Right cardiac atrium (tissue), 5 donors: ENCODE measurements at places on chromosomes 1 and 21. TPM values are rescaled to one million over a fixed set of nuclear protein-coding genes. Genes with fewer than 3 reads are reported as not detected.

- no peak for DNase-seq
Observed at GRCh38 chr1:19329188-19329587, 17.1 kb downstream of the SLC66A1 start.

GRCh38 chr1:161506336-161507223 lies 1.3 kb downstream of the FCGR2A start:
- DNase-seq = peak; percentile 37

- DNase-seq = peak; percentile 46
Observed at GRCh38 chr1:224736619-224737352, 120.7 kb downstream of the CNIH3 start.

GRCh38 chr1:161978011-161978790 lies 45.5 kb downstream of the OLFML2B start:
- no peak for DNase-seq

DNA sequence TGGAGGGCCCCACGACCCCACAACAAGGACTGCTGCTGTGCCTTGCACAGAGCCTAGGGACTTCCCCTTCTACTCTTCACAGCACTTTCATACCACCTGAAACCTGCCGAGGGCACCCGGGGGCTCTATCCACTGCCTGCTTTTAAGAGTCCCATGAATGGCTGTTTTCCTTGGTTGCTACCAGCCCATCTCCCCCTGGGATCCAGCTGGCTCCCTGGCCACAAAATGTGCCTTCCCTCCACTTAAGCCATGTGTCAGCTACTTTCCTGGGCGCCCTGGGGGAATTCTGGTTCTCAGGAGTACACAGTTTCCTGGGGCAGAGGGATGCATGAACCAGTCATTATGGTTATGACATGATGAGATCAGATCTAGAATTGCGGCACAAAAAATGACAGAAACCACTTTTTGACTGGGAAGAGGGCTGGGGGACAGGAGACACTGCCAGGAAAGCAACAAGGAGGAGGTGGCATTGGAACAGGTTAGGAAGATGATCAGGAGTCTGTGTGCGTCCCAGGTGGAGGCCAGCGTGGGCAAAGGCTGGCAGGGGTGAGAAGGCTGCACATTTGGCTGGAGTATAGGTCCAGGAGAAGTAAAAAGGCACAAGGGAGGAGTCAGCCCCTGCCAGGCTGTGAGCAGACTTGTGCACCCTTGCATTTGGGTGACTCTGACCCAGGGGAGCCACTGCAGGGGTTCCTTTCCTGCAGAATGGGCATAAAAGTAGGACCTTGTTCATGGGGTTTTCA lies 3.2 kb upstream of the TNFRSF8 start:
- DNase-seq = peak; percentile 14

GRCh38 chr21:17930093-17930492 lies 110.9 kb upstream of the C21orf91 start:
- DNase-seq = no peak

PCBP3 gene
- total RNA-seq = 4.9 TPM
